BE2C (cell line): ENCODE measurements at places on chromosomes 6 and 20.

- no peak for DNase-seq
These were observed 64.7 kb upstream of the TIAM2 start for GRCh38 chr6:154930451-154930851.

DNA sequence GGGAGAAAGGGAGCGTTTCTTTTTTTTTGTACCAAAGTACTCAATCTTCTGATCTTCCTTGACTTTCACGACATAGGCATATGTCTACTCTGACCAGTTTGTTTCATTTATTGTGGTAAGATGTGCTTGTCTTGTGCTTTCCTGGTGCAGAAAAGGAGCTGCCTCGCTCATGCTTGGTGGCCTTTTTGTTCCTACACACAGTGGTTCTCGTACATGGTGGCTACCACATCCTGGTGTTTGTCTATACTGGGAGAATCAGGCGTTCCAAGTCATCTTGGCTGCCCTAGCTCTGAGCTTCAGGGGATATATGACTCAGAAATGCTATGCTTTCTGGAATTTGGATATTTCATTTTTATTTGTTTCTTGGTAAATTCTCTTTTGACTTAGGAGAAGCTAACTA, 31.8 kb downstream of the MYB start:
- DNase-seq, result no peak

DNA sequence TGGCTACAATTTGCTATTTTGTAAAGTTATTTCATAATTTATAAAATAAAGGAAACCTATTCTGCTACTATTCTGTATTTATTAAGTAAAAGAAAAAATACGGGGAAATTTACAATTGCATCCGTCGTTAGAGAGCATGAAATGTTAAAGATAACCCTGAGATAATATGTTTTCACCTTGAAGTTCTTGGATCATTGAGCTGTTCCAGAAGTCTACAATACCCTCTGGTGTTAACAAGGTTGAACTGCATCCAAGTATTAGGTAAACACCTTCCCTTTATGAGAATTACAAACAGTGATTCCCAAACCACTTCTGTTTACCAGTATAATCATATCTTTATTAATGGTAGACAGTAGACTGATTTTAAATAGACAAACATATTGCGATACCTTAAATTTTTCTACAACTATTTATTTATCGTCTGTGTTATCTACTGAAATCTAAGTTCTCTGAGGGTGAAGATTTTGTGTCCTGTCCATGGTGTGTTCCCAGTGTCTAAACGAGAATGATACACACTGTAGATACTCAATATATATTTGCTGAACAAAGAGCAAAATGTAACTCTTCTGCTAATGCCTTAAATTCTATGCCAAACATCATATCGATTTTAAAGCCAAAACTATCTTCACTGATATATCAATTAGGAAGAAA, 28.2 kb downstream of the TBC1D32 start:
- no peak for DNase-seq

- DNase-seq, result no peak
These were observed 96.3 kb downstream of the LYRM2 start for GRCh38 chr6:89542081-89542857.

DNA sequence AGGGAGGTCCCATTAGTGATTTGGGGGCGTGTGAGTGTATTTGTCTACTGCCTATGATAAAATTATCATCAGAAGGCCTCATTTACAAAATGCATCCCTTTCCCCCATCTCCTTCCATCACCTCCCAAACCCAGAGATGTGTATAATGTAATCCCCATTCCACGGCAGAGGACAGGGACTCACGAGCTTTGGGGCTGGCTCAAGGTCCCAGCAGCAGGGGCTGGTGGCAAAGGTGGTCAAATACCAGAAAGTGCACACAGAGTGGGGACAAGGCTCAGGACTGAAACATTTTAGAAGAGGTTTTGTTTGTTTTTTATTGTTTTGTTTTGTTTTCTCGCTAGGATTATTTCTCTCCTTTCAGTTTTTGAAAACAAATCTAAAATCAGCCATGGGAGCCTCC, 68.5 kb upstream of the TOP1 start:
- DNase-seq, result no peak

GRCh38 chr20:17511401-17511800, 19.8 kb downstream of the BFSP1 start:
- no peak for DNase-seq

GRCh38 chr6:50549026-50549425, 164.3 kb upstream of the TFAP2D start:
- DNase-seq, result no peak

DNA sequence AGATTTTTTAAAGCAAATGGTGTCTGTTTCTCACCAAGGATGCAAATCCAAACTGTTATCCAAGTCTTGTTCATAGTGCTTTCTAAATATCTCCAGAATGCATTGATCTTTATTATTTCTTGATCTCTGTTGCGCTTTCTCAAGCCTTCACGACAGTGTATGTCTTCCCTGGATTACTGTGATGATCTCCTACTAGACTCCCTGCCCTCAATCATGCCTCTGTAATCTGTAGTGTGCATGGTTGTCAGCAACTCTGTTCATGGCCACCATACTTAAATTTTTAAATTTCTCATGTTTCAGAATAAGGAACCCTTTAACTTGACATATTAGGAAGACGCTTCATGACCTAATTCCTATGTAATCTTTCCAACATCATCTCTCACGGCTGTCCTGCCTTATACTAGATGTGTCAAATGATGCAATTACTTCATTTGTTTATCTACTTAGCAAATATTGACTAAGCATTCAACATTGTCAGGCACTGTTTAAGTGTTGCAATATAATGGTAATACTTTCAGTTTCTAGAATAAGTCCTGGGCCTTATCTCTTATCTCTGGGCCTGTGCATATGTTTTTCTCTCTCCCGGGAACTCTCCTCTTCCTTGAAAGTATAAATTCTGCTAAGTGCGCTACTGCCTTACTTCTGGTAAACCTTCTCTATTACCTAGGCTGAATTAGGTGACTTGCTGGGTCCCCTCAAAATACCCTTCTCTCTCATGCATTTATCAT, 25.6 kb upstream of the AHI1 start:
- DNase-seq, result no peak

- no peak for DNase-seq
These were observed 8.7 kb downstream of the SASH1 start for GRCh38 chr6:148351309-148351708.

DNA sequence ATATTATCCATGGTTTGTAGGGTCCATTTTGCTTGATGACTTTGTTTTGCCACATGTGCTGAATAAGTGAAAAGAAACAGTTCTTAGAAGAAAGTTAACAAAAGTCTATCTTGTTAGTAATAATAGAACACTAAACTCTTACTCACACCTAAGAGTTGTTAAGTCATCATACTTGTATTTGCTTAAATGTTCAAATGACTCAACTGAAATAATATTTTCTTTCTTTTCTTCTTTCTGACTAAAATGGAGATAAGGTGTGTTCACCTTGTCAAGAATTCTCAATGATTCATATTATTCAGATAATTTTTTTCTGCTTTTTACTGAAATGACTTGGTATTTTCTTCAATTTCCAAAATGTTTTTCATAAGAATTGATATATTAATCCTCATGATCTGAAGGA, 327.2 kb downstream of the HTR1B start:
- DNase-seq, result no peak

DNA sequence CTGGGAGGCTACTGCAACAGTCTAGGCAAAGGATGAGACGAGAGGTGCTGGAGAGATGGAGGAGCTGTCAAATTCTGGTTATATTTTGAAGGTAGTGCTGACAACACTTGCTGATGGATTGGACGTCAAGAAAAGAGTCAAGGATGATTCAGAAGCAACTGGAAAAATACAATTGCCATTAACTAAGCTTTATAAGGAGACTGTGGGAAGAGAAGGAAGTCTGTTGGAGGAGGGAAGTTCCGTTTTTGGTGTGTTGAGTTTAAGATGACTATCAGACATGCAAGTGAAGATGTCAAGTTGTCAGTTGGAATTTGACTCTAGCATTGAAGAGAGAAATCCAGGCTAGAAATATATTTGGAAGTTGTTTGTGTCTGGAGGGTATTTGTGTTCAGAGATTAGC, 358.1 kb downstream of the RNGTT start:
- no peak for DNase-seq

DNA sequence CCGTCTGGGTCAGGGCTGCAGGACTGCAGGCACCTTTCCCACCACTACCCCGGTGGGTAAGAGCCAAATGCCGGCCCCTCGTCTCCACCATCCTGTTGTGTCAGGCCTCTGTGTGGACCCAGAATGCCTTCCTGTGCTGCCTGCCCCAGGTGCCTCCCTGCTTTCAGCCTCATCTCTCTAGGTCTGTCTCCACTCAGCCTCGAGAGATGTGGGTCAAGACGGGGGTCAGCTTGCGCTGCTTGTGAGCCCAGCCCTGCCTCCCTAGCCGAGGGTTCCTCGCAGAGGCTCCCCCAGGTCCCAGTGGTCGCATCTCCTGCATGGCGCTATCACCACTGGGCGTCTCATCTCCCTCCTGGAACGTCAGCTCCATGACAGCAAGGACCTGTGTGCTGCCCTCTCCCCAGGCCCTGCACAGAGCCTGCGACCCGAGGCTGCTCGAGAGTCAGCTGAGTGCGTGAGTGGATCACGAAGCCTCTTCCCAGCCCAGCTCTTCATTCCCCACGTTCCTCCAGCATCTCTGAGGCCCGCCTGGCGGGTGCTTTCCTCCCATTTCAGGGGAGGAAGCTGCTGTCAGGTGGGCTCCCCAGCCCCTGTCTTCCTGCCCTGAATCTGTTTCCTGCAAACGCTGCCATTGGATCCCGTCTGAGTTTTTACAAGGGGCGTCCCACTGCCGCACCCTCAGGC, 38.7 kb upstream of the ZBP1 start:
- DNase-seq, result no peak

DNA sequence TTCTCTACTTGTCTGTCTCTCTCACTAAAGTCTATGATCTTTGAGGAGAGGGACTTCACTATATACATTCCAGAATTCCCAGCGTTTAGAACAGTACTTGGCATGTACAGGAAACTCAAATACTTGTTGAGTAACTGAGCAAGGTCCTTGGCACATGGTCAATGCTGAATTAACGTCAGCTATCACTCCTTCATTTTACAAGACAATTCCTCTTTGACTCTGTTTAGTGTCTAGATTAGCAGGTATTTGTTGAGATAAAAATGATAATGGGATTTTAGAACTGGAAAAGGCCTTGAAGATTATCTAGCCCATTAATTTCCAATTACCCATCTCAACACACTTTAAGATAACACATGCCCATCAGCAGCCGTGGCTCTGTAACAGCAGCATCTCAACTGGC, 6.6 kb upstream of the GUCA1B start:
- DNase-seq, result no peak

DNA sequence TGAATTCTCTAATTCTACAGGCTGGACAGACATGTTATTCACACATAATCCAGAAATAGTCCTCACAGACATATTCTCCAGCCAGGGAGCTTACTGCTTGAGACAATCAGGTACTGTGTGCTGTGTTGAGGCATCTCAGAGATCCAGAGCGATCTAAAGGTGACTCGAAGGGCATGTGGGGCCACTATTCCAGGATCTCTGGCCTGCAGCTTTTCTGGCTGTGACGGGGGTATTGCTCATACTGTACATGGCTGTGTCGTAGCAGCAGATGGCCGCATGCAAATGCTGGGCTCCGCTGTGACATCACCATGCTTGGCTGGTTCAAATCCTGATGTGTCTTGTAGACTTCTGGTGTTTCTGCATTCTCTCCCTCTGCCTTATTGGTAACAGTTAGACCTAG, 37.8 kb downstream of the CD109 start:
- no peak for DNase-seq

DNA sequence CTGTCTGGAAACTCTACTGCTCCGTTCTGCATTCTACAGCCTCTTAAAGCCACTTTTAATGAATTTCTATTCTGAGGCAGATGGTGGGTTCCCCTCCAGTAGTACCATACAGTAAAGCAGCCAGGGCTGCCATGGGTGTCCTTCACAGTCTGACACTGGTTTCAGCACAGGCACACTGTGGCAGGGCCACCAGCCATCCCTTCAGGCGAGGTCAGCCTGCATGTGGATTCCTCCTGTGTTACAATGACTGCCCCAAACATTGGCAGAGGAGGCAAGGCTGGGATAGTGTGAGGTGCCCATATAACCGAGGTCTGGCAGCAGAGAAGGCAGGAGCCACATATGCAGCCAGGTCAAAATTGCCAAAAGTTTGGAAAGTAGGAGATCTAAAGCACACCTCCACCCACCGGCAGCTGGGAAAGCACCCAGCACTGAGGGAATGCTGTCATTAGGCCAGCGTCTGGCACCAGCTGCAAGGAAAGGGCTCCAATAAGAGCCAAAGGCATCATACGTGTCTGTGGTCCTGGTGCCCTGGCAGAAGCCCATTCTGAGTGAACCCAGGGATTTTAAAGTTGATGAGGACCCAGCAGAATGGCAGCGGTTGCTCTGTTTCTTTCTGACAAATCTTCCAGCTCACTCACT, 24.0 kb downstream of the STK35 start:
- no peak for DNase-seq
